NCI-H2107 (cell line): ENCODE measurements at places on chromosomes 6 and 20.

- DNase-seq: no peak
Measured at GRCh38 chr20:1371202-1371782, 21.6 kb downstream of the FKBP1A start.

- DNase-seq: no peak
Measured at GRCh38 chr6:845566-845965, 152.6 kb upstream of the EXOC2 start.

GRCh38 chr20:5767493-5768098 lies 17.4 kb downstream of the SHLD1 start:
- DNase-seq: no peak

DNA sequence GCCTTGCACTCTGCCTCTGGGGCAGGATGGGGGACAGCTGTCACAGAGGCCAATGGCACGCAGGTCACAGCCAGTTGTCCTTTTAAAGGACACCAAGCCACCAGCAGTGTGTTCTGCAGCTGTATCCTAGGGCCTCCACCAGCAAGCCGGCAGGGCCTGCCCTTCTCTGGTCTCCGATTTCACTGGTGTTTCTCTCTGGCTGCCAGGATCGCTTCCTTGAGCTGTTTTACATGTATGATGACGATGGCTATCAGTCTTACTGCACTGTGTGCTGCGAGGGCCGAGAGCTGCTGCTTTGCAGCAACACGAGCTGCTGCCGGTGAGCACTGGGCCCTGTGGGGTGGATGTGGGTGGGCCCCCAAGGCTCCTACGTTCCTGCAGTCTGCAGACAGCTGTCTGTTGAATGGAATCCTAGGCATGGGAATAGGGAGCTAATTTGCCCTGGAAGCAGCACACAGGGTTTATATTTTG lies 22.7 kb upstream of the MAPRE1 start:
- no peak for DNase-seq

- no peak for DNase-seq
Measured at GRCh38 chr6:50589751-50590470, 123.4 kb upstream of the TFAP2D start.

GRCh38 chr6:66184091-66184490 lies 477.1 kb upstream of the EYS start:
- DNase-seq: no peak

DNA sequence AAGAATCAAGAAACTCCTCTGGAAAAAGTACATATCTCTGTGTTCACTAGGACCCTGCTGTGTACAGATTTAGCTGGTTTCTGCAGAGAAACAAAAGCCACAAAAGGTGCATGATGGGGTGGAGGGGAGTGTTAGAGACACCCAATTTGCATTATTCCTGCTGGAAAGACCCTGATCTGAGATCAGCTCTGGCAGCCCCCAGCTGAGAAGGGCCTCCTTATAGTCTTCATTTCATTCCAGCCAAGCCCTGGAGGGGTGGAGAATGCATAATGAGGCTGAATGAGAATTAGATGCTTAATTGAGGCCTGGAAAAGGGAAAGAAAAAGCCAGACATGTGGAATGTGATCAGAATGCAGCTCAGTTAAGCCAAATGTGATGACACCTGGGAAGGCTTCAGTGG lies 545.6 kb downstream of the KIF16B start:
- DNase-seq: no peak

DNA sequence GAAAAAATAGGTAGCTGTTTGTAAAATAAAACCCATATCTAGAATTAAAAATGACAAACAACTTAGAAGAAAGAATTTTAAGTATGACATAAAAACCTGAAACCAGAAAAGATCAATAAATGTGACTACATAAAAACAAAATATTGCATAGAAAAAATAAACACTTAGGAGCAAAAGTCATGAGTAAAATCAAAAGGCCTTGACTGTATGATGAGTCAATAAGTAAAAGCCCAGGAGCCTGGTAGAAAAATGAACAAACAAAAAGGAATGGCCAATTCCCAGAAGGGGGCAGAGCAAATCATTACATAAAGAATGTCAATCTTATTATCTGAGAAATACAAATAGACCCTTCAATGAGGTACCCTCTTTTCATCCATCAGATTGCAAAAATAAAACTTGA lies 20.7 kb upstream of the ENPP1 start:
- DNase-seq: no peak

- no peak for DNase-seq
Measured at GRCh38 chr6:101779051-101779844, 385.7 kb downstream of the GRIK2 start.

DNA sequence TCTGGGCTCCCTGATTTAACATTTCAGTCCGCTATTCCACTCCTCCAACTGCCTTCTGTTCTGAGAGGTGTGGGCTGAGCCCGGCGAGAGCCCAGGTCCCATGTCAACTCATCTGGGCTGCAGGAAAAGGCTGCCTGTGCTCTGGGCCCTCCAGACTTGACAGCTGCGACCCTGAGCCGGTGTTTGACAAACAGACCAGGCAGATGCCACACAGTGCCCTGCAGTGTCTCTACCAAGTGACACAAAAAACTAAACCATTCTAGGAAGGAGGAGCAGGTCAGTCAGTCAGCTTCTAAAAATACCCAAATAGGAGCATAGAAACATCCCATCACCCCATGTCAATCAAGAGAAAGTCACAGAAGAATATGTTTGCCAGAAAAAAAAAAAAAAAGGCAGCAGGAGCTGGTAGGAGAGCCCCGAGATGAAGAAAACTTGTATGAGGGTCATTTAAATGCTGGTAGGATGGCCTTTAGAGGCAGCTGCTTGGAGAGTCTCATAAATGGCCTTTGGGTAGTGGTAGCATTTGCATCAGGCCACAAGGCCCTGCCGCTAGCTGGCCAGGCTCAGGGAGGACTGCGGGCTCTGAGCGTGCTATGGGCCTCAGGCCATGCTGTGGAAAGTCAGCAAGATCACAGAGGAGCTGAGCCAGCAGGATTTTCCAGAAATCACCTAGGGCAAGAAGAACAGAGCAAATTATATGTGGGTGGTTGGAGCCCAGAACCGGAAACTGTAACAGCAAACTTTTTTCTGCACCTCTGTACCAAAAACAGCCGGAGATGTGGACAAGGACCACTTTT lies 36.6 kb upstream of the GFOD1 start:
- DNase-seq: no peak

- no peak for DNase-seq
Measured at GRCh38 chr6:658244-658643, 1.3 kb upstream of the HUS1B start.

- DNase-seq: no peak
Measured at GRCh38 chr6:125678601-125679000, 70.8 kb upstream of the HEY2 start.

- DNase-seq: no peak
Measured at GRCh38 chr6:16481697-16482399, 243.5 kb downstream of the GMPR start.

GRCh38 chr6:14546036-14546435 lies 428.5 kb downstream of the CD83 start:
- no peak for DNase-seq

DNA sequence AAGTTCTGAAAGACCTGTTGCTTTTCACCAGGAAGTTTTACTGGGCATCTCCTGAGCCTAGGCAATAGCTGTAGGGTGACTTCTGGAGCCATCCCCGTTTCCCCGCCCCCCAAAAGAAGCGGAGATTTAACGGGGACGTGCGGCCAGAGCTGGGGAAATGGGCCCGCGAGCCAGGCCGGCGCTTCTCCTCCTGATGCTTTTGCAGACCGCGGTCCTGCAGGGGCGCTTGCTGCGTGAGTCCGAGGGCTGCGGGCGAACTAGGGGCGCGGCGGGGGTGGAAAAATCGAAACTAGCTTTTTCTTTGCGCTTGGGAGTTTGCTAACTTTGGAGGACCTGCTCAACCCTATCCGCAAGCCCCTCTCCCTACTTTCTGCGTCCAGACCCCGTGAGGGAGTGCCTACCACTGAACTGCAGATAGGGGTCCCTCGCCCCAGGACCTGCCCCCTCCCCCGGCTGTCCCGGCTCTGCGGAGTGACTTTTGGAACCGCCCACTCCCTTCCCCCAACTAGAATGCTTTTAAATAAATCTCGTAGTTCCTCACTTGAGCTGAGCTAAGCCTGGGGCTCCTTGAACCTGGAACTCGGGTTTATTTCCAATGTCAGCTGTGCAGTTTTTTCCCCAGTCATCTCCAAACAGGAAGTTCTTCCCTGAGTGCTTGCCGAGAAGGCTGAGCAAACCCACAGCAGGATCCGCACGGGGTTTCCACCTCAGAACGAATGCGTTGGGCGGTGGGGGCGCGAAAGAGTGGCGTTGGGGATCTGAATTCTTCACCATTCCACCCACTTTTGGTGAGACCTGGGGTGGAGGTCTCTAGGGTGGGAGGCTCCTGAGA lies at the start of gene HFE:
HFE (plus strand) TSS at position 146 of the 832 bp plus-strand sequence; CDS start at position 158, 12 bp downstream.
- no peak for DNase-seq

DNA sequence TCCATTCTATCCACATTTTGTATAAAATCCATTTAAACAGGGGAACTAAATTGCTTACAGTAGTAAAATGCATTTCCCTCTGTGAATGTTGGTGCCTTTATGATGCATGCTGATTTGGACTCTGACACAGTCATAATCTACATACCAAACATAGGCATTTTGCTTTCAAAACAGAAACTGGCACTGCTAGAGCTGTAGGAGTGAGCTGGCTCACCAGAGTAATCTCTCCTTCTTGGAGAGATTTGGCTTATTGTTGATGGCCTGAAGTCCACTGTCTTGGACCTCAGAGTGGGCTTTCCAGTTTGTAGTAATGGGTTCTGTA lies 363.2 kb upstream of the FLRT3 start:
- DNase-seq: no peak

DNA sequence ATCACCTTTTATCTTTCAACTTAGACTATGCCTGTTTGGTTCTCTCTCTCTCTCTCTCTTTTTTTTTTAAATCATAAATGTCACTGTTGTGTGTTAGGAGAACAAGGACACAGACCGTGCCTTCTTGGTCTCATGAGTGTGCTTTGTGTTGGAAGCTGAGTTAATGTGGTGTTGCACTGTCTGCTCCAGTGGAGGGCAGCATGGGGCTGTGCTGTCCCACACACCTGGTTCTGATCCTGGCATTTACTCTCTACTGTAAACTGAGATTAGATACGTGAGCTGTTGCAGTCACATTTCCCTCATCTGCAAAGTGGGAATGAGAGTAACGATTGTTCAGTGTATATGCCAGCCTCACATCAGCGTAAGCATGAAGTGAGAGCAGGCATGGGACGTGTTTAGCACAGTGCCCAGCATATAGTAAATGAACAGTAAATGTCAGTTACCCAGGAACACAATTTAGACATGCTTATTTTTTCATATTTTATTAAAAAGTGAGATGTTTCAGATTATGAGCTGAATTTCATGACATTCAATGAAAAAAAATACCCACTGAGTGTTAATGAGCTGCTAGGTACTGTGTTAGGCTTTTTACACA lies 161.1 kb downstream of the FARS2 start:
- no peak for DNase-seq

DNA sequence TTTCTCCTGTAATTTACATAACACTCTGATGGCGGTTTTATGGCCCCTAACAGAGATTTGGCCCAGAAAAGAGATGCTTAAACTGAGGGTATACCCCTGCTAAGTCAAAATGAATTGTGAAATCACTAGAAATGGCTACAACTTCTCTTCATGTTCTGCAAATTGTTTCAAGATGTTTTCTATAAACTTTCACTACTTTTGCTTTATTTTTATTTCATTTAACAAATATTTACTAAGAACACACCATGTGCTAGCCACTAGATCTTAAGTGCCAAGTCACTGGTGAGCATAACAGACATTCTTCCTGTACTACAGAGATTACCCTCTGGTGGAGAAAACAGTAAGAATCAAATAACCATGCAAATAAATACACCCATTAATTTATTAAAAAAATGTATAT lies 87.6 kb downstream of the KCNQ5 start:
- DNase-seq: no peak

DNA sequence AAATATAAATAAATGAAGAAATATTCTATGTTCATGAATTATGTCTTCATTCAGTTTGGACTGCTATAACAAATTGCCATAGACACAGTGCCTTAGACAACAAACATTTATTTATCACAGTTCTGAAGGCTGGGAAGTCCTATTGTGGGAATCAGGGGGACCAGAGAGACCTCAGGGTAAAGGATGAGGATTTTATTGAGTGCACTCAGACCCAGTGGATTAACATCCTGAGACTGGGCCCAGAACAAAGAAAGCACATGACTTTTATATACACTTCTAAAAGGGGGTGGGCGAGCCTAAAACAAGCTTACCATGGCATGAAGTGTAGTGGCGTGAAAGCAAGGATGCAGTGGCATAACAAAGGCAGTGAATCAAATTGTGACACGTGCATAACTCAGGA lies 26.9 kb upstream of the CBLN4 start:
- no peak for DNase-seq

DNA sequence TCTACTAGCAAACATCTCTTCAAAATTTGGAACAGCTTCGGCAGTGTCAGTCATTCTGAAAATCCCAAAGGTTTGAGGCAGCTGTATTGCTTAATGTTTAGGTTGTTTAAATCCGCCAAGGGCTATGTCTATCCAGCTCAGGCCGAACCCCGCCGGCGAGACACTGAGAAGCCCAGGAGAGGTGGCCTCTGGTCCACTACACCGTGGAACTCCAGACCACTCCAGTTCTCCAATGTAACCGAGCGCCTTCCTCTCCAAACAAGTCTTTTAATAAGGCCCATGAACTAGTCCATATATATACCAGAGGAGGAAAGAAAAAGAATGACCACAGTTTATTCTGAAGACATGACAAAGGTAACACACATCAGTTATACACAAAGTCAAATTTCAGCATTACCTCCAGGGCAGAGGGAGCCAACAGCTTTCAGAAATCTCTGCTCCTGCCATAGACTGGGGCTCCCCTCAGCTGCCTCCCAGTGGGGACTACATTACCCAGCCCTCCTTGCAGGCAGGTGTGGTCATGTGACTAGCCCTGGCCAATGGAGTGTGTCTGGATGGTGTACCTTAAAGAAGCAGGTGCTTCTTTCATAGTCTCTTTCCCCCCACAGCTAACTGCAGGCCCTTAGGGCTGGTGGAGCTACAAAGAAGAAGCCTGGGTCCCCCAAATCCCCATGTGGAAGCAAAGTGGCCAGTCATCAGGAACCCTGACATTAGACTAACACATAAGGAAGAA lies at the start of gene RAMACL:
RAMACL (minus strand) TSS at position 255 of the 733 bp plus-strand sequence; CDS start at position 54, 201 bp downstream.
- DNase-seq: no peak

GRCh38 chr6:135185483-135185882 lies 4.4 kb downstream of the MYB start:
- DNase-seq: no peak

- DNase-seq: no peak
Measured at GRCh38 chr6:161303628-161304340, 29.9 kb upstream of the AGPAT4 start.

DNA sequence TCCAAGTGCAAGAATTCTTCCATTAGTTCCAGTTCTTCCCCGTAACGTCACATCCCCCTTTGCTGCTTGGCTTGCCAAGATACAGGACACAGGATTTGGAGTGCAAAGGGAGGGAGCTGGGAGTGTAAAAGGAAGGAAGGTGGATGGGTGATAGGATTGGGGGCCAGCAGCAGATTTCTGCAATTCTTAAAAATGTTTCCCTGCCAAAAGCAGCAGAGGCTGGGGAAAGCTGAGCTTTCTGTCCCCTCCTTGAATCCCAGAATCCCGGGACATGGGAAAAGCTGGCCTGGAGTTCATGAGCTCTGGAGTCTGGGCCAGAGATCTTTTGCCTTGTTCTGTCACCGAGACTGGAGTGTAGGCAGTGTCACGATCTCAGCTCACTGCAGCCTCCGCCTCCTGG lies 60.0 kb upstream of the EPB41L1 start:
- no peak for DNase-seq

- DNase-seq: no peak
Measured at GRCh38 chr6:84853901-84854300, 89.5 kb upstream of the TBX18 start.
